Peyer's patch (tissue), 4 donors: ENCODE measurements at places on chromosomes 3 and 15.

- no peak for DNase-seq
Observed at GRCh38 chr3:57570878-57571277, 14.8 kb downstream of the PDE12 start.

GRCh38 chr3:52468336-52468735, 12.9 kb downstream of the NISCH start:
- no peak for DNase-seq

DNA sequence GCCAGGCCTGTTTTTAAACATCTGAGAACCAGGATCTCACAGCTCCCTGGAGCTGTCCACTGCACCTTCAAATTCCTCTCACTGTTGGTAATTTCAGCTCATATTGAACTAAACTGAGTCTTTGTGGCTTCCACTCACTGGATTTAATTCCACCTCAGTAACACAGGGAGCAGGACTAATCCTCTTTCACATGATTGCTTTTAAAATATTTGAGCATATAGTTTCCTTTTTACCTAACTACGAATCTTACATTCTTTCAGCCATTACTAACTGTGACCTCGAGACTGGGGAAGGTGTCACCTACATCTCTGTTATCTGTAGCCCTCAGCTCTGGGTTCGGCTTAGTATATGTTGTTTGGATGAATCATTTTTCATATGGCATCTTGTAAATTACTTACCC, 194.3 kb upstream of the C2CD4B start:
- DNase-seq, result no peak

GRCh38 chr3:13827699-13828098, 52.2 kb downstream of the WNT7A start:
- DNase-seq, result no peak

DNA sequence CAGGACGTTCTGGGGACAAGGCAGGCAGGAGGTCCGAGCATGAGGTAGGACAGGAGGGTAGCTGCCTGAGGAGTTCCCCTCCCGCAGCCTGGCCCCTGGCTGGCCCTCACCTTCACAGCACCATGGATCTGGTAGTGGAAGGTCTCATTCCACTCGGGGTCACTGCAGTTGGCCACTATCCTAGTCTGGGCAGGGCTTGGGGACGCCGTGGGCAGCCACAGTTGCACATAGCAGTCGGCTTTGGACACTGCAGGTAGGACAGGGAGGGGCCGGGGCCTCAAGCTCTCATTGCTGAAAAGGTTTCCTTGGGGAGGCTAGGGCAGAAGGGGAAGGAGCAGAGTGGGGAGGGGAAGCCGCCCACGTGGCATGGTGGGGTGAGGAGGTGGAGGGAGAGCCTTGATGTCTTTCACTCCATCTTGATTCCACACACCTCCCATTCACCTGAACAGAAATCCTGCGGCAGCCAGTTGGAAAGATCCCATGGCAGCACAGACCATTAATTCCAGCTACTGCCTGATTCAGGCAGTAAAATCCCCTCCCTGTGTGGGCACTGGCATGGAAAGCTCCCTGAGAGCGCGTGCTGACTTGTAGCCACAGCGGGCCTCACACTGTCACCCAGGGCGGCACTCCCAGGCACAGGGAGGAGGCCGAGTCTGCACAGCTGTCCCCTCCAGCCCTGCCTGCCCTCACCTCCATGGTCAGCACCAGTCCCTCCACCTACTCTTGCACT, 2.1 kb downstream of the PLA2G4F start:
- DNase-seq, result no peak

- peak; percentile 38 for DNase-seq
Observed at GRCh38 chr15:67823314-67824196, 1.8 kb upstream of the SKOR1 start.

- no peak for DNase-seq
Observed at GRCh38 chr3:139675327-139675726, 2.4 kb downstream of the NMNAT3 start.

GRCh38 chr3:105865867-105866350, 2.9 kb downstream of the CBLB start:
- no peak for DNase-seq

DNA sequence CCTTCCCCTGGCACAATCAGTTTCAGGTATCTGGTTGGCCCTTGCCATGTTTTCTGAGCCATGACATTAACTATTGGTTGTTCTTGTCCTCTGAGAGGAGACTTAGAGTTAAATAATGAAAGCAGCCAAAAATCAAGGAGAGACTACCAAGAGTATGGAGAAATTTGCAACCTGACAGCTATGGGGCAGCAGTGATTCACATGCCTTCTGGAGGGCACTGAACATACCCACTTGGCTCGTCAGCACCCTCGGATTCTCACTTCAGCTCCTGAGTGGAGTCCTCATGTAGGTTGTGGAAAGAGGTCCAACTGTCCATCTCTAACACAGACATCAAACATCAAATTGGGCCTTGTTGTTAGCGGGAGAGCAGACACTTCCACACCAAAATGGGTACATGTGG, 265.6 kb downstream of the EBLN2 start:
- DNase-seq, result no peak

DNA sequence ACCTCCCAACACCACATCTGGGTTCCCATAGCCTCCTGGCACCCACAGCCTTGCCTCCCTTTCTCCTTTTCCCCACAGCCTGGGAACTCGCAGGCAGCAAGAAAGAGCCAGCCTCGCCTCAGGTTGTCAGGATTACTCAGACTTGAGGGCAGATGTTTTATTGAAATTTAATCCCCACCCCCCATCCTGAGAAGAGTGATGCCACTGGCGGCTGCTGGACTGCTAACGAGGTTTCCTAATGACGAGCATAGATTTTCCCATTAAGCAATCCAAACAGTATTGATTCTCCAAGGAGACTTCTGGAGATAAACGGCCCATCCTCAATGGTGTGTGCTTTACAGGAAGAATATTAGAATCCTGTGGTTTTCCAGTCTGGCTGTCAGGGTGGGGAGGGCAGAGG, 13.7 kb downstream of the SHF start:
- DNase-seq, result no peak

DNA sequence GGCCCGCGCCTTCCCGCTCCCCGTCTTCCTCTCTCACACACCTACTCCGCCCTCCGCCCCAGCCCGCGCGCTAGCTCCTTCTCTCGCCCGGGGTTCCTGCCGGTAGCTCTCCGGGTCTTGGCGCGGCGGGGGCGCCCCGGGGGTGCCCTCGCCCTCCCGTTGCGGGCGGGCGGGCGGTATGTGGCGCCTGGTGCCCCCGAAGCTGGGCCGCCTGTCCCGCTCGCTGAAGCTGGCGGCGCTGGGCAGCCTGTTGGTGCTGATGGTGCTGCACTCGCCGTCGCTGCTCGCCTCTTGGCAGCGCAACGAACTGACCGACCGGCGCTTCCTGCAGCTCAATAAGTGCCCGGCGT, 507 bp downstream of the DIPK2A start:
- DNase-seq, result no peak

DNA sequence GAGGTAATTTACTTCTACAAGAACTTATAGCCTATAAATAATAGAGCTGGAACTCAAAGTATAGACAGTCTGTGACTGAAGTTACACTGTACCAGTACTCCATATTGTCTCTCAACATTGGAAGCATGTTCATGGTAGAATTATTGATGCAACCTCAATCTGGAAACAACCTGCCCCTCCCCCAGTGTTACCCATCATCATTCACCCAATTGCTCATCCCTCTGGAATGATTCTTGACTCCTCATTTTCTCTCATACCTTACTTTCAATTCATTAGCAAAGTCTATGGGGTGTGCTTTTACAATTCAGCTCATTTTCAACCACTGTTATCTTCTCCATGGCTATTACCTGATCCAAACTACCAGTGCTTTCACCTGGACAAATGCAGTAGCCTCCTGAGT, 151.7 kb downstream of the CPNE4 start:
- DNase-seq, result no peak

GRCh38 chr3:183411216-183411922, 17.1 kb downstream of the MCF2L2 start:
- no peak for DNase-seq

- DNase-seq, result no peak
Observed at GRCh38 chr15:57887825-57888224, 177.7 kb downstream of the ALDH1A2 start.

DNA sequence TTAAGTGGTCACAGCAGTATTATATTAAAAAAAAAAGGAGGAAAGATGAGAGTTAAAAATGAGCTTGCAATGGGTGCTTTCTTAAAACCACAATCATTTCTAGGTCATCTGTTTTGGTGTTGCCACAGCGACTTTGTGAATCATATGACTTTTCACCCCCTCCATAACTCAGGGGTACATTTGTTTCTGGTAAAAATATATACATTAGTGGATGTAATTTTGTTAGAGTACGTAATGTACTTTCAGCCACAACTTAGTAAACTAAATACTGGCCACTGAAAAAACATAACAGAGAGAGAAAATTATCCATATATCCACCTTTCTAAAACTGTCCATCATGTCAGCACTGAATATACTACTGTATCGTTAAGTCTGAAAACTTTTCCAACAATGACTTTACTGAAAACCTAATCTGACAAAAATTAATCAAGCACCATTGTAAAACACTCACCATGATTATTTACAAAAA, 3.4 kb downstream of the ANKRD28 start:
- DNase-seq, result no peak

DNA sequence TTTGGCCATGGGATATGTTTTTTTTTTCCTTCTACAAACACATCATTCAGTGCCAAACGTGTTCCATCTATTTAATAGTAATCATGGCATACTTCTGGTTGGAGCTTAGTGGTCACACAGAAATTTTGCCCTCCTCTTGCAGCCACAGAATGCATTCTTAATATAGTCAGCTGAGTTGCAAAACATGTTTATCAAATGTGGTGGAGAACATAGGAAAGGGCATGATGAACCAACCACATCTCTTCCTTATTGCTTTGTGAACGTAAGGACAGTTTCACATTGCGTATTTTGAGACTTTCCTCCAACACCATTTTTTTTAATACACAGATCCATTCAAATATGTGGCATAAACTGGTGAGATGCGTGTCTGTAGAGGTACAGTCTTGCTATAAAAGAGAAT, 106.8 kb downstream of the BBX start:
- no peak for DNase-seq

DNA sequence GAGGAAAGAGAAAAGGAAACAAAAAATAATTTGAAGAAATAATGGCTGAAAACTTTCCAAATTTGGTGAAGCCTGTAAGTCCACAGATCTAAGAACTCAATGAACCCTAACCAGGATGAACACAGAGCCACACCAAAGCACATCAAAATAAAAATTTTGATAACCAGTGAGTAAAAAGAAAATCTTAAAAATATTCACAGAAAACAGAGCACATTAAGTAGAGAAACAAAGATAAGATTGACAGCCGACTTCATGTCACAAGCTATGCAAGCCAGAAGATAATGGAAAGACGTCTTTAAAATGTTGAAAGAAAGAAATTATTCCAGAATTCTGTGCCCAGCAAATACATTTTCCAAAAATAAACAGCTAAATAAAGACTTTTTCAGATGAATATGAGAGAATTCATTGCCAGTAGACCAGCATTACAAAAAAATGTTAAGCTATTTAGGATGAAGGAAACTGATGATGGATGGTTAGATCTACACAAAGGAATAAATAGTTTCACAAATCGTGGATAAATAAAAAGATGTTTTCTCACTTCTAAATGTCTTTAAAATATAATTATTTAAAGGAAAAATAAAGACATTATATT, 140.2 kb upstream of the SKOR1 start:
- no peak for DNase-seq

DNA sequence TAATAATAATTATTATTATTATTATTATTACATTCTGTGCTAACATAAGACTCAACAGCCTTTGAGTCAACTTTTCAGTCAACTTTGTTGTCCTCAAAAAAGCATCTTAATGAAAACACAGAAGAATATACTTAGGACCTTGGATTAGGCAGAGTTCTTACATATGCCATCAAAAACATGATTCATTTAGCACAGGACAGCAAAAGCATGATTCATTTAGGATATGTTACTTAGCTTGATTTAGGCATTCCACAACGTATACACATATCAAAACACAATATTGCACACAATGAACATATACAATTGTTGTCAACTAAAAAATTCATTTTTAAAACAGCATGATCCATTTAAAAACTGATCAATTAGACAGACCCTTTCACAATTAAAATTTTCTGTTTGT, 213.0 kb downstream of the FMN1 start:
- DNase-seq, result no peak

DNA sequence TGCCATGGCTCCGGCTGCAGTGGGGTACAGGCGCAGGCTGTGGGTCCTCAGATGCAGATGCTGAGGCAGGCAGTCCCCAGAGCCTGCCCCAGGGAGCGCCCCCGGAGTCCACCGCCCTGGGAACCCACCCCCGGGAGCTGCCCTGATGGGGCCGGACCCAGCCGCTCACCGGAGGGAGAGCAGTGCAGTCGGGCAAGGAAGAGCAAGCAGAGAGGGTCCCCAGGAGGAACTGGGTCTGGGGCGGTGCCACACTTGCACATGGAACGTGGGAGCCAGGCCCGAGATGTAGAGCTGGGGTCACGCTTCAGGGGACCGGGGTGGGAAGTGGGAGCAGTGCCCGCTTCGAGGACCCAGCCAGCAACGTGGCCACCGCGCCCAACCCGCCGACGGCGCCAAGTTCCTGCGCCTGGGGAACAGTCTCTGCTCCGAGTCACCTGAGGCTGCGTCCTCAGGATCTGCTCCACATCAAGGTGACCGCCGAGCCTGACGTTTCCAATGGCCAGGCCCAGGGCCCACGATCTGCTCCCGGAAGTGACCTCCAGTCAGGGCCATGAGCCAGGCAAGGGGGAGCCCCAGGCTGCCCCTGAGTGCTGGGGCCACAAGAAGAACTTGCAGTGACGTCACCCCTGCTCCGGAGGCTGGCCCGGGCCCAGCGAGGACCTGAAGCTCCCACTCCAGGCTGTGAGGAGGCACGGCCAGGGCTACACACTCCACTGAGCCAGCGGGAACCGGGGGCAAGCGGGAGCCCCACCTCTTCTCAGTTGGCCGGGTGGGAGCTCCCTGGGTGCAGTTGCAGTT, 27.0 kb upstream of the TFG start:
- DNase-seq, result no peak

GRCh38 chr15:27662892-27663291, 436.2 kb downstream of the OCA2 start:
- no peak for DNase-seq

- DNase-seq, result no peak
Observed at GRCh38 chr3:151879679-151880415, 6.4 kb downstream of the SUCNR1 start.

GRCh38 chr3:176274161-176274560, 923.1 kb downstream of the TBL1XR1 start:
- no peak for DNase-seq

GRCh38 chr15:61051569-61052031, 177.5 kb downstream of the RORA start:
- no peak for DNase-seq

GRCh38 chr3:112857526-112857925, 10.9 kb upstream of the CD200R1L start:
- DNase-seq, result no peak

- no peak for DNase-seq
Observed at GRCh38 chr3:141418751-141419150, 50.4 kb downstream of the ZBTB38 start.

GRCh38 chr15:56950979-56951378, 32.5 kb downstream of the TCF12 start:
- DNase-seq, result no peak

GRCh38 chr15:36798794-36799193, 219.4 kb downstream of the CDIN1 start:
- no peak for DNase-seq
